ENCODE measurements at places on chromosomes 3 and 15. TPM values are rescaled to one million over a fixed set of nuclear protein-coding genes. Genes with fewer than 3 reads are reported as not detected.

GRCh38 chr3:25534007-25534406 is 105.9 kb downstream of the RARB start:
- no peak for DNase-seq

DNA sequence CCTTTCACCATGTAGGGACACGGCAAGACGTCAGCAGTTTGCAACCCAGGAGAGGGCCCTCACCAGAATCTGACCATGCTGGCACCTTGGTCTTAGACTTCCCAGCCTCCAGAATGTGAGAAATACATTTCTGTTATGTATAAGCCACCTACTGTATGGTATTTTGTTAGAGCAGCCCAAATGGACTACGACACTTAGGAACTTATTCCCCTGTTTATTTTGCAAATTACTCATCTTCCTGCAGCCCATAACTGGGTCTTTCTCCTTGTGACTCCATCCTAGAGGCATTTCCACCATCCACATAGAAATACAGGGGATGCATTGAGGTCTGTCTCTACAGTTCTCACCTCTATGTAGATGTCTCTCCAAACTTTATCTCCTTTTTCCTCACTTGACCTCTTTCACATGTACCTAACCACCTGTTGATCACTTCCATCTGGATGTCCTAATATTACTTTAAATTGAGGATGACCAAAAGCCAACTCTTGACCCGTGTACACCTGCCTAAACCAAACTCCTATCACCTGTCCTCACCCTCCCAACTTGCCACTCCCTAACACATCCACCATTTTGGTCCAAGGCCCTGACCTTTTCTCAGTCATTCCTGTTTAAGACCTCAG is 406.0 kb upstream of the WNT5A start:
- DNase-seq = no peak

DNA sequence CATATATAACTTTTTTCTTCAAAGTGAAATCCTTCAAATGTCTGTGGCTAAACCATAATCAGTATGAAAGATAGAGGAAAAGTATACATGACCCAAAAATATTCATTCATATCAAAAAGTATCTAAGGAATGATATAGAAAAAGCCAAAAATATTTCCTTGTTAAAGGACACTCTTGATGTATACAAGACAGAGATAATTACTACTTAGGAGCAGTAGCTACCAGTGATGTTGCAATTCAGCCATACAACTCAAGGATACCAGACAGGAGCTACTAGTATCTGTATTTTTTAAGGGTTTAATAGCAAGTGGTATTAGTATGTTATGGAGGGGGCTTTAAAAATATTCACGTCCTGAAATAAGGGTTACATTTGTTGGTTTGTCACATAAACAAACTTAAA is 37.0 kb downstream of the FBXL22 start:
- DNase-seq = no peak

The DGKG gene
- not detected for polyA plus RNA-seq

GRCh38 chr3:212432-212831 is 15.9 kb downstream of the CHL1 start:
- DNase-seq = no peak

The ANXA2 gene
- 681 TPM for polyA plus RNA-seq

The RAD51 gene
- polyA plus RNA-seq = 6.5 TPM

DNA sequence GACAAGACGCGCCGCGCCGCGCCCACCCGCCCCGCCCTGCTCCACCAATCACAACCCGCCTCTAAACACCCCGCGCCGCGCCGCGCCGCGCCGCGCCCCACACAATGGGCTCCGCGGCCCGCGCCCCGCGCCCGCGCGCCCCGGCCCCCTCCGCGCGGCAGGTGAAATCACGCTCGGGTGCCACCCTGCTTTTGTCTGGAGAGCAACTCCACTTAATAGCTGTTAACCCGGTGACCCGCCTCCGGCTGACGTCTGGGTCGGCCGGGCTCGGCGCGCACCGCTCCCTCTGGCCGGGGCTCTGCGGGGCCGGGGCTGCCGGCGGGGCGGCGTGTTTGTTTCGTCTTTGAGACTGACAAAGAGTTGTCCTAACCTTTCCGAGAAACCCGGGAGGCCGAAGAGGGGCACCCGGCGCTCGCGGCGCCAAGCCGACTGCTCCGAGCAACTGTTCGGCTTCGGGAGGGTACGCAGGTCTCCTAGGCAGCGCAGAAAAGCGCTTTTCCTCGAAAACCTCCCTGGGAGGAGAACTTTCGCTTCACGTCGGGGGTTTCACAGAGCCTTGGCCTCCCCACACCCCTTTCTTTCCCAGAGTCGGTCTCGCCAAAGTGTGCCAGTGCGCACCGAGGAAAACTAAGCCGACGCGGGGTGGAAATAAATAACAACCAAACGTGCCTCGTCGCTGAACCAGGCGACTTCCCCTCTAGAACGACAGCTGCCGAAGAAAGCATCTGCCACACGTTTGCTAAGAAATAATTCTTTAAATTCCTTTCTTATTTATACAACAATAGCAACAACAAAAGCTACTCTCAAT is 518.4 kb downstream of the FOXP1 start:
- DNase-seq = peak; percentile 72

The NUP210 gene
- 46.9 TPM for polyA plus RNA-seq
